Stimulated activated CD8-positive, alpha-beta memory T cell treated with anti-CD3 and anti-CD28 coated beads, Interleukin-4, amount 100 ng/mL, for 1 hour (primary cell): ENCODE measurements at places on chromosomes 6 and 20.

- DNase-seq, result no peak
Observed at GRCh38 chr6:110541701-110542309, 65.4 kb upstream of the SLC22A16 start.

DNA sequence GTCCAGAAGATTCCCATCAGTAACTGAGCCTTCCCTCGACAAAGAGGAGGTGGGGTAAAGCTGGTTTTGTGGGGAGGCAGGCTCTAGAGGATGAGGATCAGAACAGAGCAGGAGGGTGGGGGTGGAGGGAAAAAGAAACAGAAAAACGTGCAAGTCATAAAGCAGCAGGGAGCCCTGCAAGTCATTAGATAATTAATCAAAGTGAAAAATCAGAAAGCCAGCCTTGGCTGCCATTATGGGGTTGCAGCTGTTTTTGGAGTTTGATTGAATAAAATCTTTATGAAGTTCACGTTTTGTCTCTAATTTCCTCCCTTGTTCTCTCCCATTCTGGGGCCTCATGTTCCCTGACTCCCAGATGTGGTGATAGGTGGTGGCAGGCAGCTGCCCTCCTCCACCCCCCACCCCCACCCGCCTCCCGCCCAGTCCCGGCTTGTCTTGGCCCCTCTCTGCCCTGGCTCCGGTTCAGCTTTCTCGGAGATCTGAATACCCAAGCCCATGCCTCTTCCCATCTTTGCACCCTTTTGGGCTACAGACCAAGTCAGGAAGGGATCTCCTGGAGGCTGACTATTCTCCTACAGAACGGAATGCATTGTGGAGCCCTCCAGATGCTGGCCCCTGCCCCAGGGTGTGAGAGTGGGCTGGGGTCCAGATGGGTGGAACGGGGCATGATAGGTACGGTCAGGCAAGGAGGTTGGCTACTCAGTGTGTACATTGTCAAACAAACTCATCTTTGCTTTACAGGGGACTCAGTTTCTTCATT, 141.8 kb downstream of the CDC5L start:
- DNase-seq, result no peak

DNA sequence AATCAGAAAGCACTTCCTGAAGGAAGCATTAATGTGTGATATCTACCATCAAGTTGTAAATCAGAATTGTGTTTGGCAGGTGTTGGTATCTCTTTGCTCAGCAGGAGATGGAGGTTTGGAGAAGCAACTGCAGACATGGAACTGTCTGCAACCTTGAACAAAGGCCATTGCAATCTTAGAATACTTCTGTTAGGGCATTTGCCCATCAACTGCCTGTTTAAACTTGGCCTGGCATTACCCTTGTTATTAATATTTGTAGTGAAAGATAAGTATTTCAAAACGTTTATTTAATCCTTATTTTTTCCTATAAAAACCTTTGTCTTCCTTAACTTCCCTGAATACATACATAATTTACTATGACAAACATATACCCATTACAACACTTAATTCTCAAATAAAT, 14.1 kb downstream of the GSTA5 start:
- no peak for DNase-seq

GRCh38 chr20:51565298-51566144, 23.0 kb upstream of the NFATC2 start:
- no peak for DNase-seq

DNA sequence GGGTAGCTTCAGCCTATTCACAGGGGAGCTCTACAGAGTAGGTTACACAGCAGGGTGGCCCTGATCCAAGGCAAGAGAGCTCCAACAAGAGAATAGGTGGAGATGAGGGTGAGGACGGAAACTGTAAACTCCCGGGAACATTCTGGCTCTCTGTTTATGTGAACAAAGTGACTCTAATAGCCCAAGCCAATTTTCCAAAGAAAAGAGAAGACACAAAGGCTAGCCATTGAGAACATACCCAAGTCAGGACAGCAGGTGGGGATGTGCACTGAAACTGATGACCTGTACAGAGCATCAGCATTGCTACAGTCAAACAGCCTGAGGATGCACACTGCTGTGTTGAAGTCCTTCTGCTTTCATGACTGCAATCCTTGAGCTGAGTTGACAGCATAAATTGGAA, 136.0 kb upstream of the TOP1 start:
- no peak for DNase-seq

DNA sequence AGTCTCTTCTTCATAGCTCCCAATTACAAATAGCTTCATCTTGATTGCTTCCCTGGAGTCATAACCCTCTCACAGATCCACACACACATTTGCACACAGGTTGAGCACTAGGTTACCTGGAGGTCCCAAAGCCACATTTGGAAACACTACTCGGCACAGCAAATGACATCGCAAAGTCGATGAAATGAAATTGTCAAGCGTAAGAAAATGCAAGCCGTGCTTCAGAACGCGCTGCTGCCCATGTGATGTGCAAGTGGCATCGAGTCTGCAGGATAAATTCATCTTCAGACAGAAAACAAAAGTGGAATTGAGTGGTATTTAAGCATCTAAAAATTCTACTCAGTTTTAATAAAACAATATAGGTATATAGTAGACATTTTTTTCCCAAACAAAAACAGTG, 298.0 kb downstream of the TFAP2C start:
- DNase-seq, result no peak

DNA sequence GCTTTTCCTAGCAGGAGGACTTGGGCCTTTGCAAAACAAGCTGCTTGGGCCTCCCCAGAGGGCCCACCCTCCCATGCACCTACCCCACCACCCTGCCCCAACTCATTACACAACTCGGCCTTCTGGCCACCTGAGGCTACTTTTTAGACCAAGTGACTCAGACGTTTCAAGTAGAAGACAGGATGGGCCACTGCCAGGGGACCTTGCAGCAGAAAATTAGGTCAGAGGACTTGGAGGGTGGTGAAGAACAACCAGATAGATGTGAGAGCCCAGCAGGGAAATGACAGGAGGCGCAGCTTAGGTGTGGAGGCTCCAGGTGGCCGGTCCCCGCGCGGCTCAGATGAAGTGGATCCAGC, 1.4 kb downstream of the PPP1R3D start:
- no peak for DNase-seq

DNA sequence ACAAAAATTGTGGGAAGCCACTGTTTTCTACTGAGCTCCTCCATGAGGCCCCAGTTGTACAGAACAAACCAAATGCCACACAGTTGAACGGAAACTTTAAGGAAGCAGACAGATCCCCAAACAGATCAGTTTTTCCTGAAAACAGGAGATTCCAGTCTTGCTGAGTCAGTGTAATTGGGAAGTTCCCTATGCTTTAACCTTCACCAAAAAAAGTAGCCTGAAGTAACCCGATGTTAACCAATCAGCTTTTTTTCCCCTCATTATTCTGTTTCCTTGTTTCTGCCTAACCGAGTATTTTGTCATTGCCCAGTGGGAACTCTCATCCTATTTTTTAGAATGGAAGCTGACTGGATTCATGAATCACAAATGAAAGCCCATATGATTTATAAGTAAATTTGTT, 36.7 kb downstream of the MARCKS start:
- no peak for DNase-seq

- no peak for DNase-seq
Observed at GRCh38 chr6:14267885-14268660, 150.5 kb downstream of the CD83 start.

DNA sequence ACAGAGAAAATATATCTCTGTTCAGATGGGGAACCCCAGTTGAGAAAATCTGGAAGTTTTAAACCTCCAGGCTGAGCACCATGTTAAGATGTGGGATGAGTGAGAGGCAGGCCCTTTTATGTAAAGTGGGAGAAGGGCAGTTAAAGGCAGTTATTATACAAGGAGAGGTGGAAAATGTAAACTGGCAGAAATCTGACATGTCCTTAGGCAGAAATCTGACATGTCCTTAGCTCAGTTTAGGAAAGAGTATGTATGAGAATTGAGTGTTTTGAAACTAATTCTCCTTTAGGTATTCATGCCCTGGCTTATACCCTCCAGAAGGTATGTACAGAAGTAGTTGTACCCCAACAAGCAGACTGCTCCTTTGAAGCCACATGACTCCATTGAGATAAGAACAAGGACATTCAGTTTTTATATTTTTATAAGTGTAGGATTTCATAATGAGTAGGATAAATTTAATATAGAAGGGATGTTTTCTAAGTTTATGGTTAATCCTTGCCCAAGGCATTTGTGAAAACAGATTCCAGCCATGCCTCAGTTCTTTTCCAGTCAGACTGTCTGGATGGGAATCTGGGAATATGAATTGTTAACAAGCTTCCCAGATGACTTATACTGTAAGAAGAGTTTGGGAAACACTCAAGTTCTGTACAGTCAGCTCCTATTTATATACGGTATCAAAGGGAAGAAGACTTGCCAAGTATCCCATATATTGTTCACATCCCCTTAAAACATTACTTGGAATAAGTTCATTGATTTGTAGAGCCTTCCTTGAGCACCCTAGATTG, 87.7 kb downstream of the SCAND1 start:
- no peak for DNase-seq

- no peak for DNase-seq
Observed at GRCh38 chr6:37173493-37174195, 3.7 kb downstream of the PIM1 start.

DNA sequence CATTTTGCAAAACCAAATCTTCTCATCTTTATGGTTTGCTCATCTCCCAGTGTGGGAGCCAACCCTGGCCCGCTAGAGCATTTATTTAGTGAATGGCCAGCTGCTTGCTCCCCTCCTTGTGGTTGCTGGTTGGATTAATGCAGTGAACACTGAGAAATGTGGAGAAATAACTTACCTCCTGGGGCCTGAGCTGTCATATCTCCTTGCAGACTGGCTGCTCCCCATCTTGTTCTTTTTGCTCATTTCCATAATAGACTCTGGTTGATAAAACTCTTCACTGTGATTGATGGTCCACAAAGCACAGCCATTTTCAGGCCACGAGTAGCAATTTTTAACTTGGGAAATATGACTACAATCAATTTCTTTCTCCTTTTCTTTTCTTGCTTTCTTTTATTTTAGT, 1078.5 kb upstream of the FLRT3 start:
- DNase-seq, result no peak

- no peak for DNase-seq
Observed at GRCh38 chr20:45920462-45921336, 8.7 kb upstream of the PLTP start.

GRCh38 chr6:13229205-13230085, 98.9 kb downstream of the TBC1D7 start:
- DNase-seq, result no peak

- no peak for DNase-seq
Observed at GRCh38 chr6:156309017-156309416, 468.2 kb upstream of the ARID1B start.

DNA sequence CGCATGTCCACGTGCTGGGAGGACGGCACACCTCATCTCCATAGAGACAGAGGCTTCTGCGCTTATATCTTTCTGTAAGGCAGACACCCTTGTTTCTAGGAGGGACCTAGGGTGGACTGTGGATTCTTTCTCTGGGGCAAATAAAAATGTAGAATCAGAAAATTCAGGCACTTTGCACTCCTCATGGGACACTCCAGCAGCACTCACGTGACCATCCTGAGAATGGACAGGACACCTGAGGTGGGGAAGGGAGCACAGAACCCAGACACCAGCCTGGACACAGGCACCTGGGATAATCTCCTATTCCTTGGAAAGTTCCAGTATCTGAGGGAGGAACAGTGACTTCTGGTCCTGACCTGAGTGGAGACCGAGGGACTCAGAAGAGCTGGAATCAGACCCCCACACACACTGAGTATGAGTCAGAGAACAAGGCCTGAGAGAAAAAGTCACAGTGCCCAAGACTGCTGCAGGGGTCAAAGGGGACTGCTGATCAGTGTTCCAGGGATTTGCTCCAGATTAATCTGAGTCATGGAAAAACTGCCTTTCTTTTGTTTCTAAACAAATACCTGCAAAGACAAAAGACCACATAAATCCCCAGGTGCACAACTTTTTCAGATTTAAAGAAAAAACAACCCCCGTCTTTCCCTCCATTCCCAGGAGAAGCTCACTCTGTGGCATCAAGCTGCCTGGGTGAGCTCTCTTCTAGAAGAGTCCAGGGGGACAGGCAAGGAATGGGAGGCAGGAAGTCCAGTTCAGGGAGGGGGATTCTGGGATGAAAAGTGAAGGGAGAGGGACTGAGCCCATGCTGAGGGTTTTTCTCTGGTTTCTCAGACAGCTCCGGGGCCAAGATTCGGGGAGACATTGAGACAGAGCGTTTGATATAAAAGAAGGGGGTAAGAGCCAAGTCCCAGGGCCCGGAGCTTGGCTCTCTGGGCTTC, 35.6 kb upstream of the MICB start:
- DNase-seq, result no peak

GRCh38 chr20:5181492-5181891, 54.7 kb downstream of the CDS2 start:
- DNase-seq, result no peak

GRCh38 chr20:46507760-46508407, 5.5 kb downstream of the ZNF334 start:
- no peak for DNase-seq

DNA sequence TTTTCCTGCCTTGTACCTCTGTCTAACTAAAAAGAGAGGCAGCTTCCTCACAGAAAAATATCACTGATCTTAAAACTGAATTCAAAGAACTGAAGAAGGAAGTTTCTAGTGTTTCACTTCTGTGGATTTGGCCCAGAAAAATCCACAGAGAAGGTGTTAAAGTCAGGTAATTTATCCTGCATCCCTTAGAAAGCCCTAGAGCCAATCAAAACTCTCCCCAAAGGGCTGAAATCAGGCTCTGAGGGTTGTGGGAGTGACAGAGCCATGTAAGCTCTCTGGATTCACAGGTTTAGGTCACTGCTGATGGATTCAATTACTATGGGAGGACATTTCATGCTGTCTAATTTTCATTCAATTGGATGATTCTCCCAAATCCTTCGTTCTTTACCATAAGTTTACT, 152.3 kb downstream of the OR2B2 start:
- DNase-seq, result no peak

- DNase-seq, result no peak
Observed at GRCh38 chr6:49264909-49265308, 198.1 kb downstream of the MMUT start.

- no peak for DNase-seq
Observed at GRCh38 chr6:156376091-156376490, 401.1 kb upstream of the ARID1B start.

GRCh38 chr6:39339868-39340550, 17.5 kb upstream of the KCNK16 start:
- DNase-seq, result no peak

- no peak for DNase-seq
Observed at GRCh38 chr6:114997813-114998292, 655.0 kb upstream of the HS3ST5 start.

DNA sequence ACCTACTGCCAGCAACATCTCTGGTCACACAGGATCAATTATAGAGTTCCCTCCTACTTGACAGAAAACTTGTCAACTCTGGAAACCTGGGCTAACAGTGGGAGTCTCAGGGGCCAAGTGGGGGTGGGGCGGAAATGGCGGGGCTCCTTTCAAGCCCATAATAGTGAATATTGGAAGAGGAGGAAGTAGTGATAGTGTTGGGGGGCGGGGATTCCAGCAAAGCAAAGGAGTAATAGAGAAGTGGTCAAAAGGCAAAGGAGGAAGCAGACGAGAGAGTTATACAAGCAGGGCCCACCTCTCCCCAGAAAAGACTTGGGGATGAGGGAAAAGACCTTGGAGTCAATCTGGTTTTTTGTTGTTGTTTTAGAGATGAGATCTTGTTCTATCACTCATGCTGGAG, 2.1 kb downstream of the DEF6 start:
- no peak for DNase-seq
